Cortex of kidney (tissue), 1 donor: ENCODE measurements at places on chromosomes 1 and 21.

DNA sequence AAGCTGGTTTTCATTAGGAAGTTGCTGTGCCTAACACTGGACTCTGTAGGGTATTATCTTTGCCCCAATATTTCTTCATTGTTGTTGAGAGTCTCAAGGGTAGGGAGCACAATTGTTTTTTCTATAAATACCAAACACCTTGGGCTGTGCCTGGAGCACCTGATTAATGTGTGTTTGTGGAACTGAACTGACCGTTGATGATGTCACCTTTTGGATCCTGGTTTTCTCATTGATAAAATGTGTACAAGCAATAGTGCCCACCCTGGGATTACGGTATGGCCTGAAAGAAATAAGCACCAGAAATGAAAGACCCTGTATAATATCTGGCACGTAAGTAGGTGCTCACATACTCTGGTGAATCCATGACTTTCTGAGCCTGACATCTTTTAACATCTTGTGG lies 39.3 kb downstream of the KCNA2 start:
- DNase-seq: no peak

- no peak for DNase-seq
Measured at GRCh38 chr1:160137216-160137862, 14.1 kb upstream of the ATP1A4 start.

- no peak for DNase-seq
Measured at GRCh38 chr1:66296951-66297350, 237.0 kb upstream of the SGIP1 start.

DNA sequence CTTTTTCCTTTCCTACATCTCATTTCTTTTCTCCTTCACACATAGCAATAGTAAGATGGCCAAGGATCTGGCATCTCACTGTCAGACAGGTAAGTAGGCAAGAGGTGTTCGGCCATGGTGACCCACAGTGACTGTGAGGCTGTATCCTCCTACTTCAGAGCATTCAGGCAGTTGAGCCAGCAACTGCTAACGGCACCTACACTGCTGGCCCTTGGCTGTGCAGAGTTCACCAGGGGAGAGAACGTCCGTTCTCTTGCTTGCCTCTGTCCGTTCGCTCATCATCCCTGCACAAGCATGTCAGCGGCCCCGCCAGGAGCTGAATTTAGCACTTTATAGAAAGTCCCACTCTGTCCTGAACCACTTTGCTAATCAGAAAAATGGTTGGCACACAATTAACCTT lies 113.6 kb downstream of the GREM2 start:
- DNase-seq: no peak

DNA sequence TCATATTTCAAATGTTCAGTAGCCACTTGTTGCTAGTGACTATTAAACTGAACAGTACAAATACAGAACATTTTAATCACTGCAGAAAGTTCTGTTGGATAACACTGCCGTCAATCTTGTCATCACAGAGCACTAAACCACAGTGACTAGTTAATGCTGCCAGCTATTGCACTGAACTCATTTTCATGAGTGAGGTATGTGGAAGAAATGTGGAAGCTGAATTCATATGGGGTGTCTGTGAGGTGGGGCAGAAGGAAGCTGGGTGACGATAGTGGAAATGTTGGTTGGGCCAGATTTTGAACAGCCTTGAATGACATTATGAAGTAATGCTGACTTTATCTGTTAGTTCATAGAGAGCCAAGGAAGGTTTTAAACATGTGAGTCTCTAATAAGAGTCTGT lies 49.6 kb downstream of the OSBPL9 start:
- no peak for DNase-seq

- DNase-seq: no peak
Measured at GRCh38 chr1:113976609-113977278, 2.5 kb upstream of the OLFML3 start.

GRCh38 chr1:78375996-78376395 lies 114.8 kb upstream of the PTGFR start:
- no peak for DNase-seq

DNA sequence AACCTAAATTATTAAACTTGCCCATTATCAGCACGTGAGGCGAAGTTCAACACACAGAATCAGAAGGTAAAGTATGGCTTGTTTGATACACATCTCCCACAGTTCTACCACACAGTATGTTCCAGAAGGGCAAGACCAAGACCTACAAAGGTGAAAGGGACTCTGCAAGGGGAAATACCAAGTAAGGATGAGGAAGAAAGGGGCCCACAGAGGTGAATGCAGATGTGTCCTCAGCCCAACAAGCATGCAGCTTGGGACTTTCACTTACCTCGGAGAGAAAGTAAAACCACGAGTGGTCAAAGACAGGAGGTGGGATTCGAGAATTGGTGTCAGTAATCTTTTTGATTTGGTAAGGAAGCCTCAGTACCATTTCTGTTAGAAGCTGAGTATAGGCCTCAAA lies 85.8 kb downstream of the UBR4 start:
- no peak for DNase-seq

- DNase-seq: no peak
Measured at GRCh38 chr1:45409276-45409675, 69.0 kb upstream of the MUTYH start.

DNA sequence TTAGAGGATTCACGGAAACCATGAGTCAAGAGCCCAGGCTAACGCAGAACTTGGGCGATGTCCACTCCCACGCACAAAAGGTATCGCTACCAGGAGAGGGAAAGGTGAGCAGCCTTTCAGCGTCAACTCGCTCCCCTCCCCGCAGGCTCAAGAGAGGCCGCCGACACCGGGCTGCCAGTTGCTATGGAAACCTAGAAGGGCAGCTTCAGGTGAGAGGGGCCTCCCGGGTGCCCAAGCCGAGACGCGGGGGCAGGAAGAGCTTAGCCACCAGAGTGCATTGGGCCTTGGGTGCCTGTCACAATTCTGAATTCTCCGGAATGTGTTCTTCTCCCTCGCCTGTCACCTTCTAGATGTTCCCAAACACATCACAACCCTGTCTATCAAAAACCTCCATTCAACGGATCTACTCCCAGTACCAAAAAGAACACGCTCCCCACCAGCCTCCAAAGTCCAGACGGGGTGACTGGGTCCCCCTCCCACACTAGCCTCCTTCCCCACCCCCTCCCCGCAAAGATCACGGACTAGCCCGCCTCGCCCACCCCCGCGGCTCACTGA lies 694 bp downstream of the MEAF6 start:
- DNase-seq: no peak

GRCh38 chr1:184163674-184164465 lies 112.3 kb downstream of the TSEN15 start:
- DNase-seq: no peak

- no peak for DNase-seq
Measured at GRCh38 chr1:94698759-94699502, 121.2 kb upstream of the SLC44A3 start.

- DNase-seq: no peak
Measured at GRCh38 chr1:38332649-38333310, 286.2 kb upstream of the POU3F1 start.

GRCh38 chr21:43916691-43917514 lies 51.9 kb downstream of the AGPAT3 start:
- DNase-seq: no peak

- DNase-seq: no peak
Measured at GRCh38 chr1:234273981-234274380, 99.3 kb upstream of the COA6 start.

- DNase-seq: no peak
Measured at GRCh38 chr1:155976062-155976912, 2.1 kb downstream of the ARHGEF2 start.

DNA sequence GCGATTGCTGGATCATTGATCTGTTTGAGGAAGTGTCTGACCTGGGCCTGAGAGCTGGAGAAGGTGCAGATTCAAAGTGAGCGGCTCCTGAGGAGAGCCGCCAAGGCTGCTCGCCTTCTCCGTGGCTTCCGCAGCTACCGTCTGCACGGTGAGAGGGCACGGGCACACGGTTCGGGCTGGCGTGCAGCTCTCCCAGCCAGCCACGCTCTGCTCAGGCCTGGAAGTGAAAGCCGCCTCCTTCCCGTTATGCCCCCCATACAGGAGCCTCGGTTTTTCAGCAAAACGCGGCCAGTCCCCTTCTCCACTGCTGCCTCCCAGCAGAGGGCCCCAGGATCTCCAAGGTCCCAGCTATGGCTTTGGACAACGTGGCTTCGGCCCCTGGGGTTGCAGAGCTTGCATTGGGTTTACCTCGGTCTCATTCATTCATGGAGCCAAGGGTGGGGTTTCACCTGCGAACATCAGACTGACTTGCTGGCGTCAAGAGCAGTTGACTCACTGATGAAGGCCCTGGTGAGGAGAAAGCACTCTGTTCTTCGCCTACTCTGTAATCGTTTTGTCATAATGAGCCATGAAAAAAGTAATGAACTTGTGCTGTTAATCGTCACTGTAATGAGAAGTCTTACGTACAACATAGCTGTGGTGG lies 24.4 kb upstream of the PDXK start:
- no peak for DNase-seq

GRCh38 chr1:1364266-1364665 lies 5.9 kb upstream of the MXRA8 start:
- DNase-seq: no peak

DNA sequence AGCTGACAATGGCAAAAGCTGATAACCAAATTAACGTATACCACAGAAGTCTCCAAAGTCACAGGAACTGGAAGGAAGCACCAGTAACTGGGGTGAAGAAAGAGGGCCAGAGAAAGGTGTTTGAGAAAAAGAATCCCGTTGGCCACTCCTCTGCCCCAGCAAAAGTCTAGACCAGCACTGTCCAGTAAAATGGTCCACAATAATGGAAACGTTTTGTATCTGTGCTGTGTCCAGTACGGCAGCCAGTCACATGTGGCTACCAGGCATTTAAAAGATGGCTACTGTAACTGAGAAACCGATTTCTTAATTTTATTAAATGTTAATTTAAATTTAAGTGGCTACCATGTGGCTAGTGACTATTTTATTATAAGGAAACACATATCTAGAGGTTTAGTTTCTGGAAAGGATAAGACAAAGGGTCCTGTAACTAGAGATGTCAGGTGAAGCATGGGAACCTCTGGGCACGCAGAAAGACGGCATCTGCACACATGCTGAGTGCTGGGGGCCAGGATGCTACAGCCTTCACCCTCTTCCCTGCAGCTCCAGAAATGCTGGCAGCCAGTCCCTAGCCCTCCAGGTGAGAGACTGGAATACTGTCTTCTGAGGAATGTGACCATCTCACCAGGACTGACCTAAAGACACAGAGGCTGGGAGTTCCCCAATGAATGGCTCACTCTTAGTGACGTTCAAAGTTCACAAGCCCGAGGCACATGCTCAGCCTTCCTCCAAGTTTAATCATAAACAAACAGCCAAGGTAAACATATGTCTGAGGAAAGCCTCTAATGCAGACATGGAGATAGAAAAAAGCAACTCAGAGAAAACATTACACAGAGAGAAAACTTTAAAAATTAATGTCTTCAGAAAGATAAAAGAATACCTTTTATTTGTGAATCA lies 50.7 kb downstream of the JAK1 start:
- DNase-seq: no peak

DNA sequence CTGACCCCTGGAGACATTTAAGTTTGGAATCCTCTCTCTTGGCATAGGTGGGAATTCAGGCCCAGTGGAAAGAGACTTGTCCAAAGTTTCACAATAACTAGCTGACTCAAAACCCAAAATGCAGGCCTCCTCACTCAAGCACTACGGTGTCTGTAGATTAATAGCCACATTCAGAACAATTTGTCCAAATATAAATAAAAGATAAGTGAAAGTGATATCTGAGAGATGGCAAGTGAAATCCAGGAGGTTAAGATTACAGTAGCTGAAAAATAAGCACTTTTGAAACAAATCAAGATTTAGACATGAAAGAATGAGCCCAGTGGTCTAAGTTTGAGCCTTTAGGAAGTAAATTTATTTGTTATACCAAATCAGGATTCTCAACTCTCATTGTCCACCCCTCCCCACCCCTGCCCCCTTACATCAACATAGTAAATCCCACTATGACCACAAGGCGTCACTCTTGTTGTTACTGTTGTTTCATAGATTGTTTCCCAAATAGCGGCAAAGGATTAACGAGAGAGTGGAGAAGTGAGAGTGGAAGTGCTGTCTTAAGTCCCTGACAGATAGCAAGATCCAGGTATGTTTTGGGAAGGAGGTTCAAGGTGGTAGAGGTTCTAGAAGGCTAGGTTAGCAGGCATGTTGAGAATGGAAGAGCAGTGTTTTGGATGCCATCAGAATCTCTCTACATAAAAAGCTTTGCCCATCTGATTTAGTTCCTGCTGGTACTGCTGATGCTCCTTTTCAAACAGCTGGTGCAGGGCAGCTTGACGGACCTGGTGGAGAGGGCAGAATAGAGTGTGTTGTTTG lies 7.1 kb upstream of the TPM3 start:
- no peak for DNase-seq

GRCh38 chr1:30101487-30102227 lies 621.7 kb downstream of the MATN1 start:
- no peak for DNase-seq

- DNase-seq: no peak
Measured at GRCh38 chr1:6008084-6008415, 15.8 kb upstream of the NPHP4 start.

GRCh38 chr1:234954613-234955012 lies 174.0 kb downstream of the TOMM20 start:
- DNase-seq: no peak

DNA sequence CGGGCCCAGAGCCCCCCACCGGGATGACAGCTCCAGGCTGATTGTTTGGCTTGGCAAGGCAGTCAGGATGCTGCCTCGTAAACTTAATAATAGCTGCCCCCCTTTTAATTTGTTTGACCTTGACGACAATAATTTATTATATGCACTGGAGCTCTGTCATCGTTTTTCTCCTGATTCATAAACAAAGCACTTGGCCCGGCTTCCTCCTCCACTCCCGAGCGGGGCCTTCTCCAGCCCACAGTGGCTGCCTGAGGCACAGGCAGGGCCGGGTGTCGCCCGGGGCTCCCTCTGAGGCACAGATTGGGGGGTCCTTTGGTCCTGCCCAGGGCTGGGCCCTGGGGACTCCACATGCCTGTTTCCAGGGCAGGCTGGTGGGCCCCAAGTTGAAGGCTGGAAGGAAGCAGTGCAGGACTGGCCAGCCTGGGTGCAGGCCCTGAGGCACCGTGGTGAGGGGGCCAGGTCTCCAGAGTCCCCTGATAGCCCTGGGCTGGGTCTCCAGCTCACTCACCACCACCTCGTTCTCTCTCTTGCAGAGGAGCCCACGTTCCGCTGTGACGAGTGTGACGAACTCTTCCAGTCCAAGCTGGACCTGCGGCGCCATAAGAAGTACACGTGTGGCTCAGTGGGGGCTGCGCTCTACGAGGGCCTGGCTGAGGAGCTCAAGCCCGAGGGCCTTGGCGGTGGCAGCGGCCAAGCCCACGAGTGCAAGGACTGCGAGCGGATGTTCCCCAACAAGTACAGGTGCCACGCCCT lies 52.0 kb upstream of the ARHGEF16 start:
- DNase-seq: no peak

GRCh38 chr21:35995522-35996088 lies 64.7 kb downstream of the SETD4 start:
- DNase-seq: no peak

GRCh38 chr1:1988061-1988945 lies 15.3 kb downstream of the CFAP74 start:
- no peak for DNase-seq

- DNase-seq: no peak
Measured at GRCh38 chr21:28580585-28580984, 412.1 kb downstream of the LTN1 start.
